Endodermal cell (in vitro differentiated cells): ENCODE measurements at places on chromosomes 3 and 15.

DNA sequence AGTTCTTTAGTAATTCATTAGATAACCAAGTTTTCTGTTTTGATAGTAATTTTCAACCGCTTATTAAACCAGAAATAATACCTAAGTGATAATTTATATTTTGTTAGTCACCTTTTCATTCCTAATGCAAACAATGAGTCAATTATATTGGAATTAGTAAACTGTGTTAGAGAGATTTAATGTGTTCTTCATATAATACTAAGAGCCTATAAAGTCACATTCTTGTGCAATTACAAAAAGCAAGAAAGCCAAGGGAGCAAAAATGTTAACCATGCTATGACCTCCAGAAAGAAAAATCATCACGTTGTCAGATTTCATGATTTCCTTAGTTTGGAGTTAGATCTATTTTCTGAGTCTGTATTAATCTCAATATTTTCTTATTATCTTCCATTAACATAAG, 108.8 kb upstream of the SAMMSON start:
- no peak for DNase-seq

- DNase-seq: no peak
These were observed 11.5 kb upstream of the LMCD1 start for GRCh38 chr3:8490079-8490552.

DNA sequence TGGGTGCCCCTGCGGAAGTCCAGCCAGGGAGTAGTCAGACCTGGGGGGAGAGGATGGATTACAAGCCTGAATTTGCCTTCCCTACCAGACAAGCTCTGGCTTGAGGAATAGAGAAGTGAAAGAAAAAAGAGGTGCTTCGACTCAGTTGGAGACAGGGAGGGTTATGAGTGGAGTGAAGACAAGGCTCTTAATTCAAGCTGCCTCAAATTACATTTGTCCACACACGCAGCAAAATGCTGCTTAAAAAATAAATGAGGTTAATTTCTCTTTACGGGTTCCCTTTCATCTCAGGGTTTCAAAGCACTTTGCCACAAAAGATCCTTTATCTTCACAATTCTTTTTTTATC, 49.0 kb upstream of the SLC4A7 start:
- DNase-seq: peak; percentile 74

GRCh38 chr3:139328356-139328755, 15.5 kb upstream of the MRPS22 start:
- DNase-seq: no peak

GRCh38 chr3:145175626-145176025, 985.4 kb downstream of the PLOD2 start:
- DNase-seq: no peak

DNA sequence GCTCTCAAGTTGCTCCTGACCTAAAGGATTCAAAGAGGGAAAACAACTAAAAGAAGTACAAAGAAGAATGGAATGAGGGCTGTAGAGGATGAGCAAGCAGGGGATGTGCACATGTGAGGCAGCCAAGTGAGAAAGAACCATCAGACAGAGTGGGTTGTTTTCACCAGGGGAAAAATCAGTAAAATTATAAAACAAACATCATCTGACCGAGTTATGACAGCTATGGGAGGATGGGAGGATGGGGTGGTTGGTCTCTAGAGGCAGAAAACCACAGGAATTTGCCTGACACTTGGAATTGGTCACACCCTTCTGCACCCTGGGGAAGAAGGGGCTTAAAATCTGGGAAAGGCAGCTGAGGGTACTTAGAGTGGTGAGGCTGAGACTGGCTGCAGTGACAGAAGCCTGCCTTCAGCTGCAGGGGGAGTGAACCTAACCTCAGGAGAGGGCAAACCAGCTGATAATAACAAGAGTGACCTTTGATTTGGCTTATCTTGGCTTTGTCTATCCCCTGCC, 10.1 kb downstream of the ARHGAP31 start:
- peak; percentile 57 for DNase-seq

DNA sequence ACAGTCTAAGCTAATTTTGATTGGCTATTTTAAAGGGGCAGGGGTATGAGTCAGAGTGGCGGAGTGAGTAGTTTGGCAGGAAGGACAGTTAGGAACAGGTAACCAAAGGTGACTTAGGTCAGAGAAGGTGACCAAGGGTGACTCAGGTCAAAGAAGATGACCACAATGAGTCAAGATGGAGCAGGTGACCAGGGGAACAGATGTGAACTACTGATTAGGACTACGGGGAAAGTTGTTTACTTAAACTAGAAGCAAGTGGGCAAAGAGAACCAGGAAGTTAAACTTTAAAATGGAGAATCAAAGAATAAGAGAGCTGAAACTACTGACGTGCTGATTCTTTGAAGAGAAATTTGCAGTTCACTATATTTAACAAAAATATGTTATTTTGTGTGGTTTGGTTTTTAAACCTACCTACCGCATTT, 14.1 kb upstream of the CA12 start:
- DNase-seq: no peak

DNA sequence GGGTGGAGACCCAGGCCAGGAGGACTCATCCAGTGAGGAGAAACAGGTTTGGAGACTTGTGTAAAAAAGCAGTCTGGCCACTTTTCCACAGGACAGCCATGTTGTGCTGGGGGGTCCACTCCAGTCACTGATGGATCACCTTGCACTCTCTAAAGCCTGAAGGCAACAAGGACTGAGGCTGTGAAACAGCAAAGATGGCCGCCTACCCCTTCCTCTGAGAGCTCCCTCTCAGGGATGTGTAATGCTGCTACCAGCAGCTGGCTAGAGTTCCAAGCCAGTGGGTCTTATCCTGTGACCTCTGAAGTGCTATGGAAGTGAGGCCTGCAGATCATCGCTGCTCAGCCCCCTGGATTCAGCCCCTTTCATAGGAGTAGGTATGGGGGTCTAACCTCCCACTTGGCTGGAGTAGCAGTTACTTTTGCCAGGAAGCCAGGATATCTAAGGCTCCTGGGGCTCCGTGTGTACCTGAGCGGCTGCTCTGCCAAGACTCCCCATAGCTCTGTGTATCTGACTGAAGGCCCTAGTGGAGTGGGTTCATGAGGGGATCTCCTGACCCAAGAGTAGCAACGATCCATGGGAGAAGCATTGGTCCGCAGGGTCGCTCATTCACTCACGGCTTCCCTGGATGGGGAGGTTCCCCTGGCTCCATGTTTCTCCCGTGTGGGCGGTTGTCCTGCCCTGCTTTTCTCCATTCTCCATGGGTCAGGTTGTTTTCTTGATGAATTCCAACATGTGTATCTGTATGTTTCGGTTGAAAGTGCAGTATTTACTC, 69.9 kb upstream of the TNFSF10 start:
- no peak for DNase-seq

DNA sequence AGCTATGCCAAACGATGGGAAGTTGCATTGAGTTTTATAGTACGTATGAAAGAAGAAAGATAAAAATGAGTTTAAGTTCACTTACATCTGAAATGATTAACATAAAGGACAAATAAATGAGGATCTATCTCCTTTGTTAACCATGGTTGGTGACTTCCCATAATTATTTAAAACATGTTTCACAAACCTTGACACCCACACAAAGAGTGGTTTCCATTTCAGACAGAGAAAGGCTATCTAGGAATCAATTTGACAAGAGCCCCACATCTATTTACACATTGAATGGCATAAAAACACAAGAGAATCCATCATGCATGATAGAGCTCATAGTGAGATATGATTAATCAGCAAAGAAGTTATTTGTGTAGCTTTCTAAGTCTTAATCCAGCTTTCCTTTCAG, 14.2 kb upstream of the MTMR10 start:
- no peak for DNase-seq

DNA sequence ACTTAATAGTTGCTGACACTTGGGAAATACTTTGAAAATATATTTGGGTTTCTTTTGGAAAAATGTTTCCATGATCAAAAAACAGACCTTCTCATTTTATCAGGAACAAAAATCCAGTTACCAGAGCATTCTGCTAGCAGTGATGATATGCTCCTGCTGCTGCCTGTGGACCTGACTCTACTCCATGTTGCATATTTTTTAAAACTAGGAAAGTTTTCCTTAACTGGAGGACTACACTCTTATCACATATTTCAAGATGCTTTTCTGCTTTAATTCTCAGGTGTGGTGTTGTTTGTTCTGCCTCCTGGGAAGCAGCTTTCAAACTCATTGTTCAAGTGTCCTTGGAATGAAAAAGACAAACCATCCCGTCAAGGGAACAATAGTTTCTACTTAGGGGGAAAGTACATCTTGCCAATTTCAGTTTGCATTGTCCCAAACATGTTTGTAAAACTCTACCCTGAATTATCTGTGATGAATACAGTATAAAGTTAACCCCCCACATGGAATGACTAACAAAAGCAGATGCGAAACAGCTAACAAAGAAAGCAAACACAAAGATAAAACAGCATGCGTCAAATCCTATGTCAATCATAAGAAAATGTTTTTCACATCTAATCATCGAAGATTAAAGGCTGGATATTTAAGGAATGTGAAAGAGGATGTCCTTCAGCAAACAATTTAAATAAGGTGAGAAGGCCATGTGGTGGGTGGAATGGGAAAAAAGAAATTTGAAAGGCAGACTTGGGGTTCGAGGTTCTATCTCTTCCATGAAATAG, 40.1 kb upstream of the PSMD6 start:
- no peak for DNase-seq

GRCh38 chr3:127389420-127389819, 101.6 kb upstream of the PRR20G start:
- peak; percentile 54 for DNase-seq

DNA sequence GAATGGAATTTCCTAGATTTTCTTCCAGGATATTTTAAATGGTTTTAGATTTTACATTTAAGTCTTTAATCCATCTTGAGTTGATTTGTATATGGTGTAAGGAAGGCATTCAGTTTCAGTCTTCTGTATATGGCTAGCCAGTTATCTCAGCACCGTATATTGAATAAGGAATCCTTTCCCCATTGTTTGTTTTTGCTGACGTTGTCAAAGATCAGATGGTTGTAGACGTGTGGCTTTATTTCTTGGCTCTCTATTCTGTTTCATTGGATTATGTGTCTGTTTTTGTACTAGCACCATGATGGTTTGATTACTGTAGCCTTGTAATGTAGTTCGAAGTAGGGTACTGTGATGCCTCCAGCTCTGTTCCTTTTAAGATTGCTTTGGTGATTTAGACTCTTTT, 325.7 kb upstream of the EPHA6 start:
- DNase-seq: no peak

- DNase-seq: peak; percentile 47
These were observed 88.4 kb upstream of the TLE3 start for GRCh38 chr15:70186152-70186551.

DNA sequence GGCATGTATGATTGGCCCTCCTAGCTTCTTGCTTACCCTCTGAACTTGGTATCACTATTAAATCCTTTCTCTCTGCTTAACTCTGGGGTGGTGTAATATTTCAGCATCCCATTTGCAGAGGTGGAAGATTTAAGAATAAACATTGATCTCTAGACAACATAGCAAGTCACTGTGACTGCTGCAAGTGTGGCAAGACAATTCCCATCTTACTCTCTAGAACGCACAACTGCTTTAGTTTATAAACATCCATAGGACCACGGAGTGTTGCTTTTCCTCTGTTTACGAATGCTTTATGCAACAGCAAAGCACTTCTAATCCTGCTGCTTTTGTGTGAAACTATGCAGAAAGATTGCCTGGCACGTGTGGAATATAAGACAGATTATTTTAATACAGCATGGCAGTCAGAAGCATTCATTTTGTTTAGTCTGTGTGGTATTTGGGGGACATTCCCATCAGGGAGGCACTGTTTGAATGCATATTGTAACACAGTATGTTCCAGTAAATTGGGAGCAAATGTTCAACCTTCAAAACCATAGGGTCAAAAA, 338.9 kb upstream of the TMCO5A start:
- no peak for DNase-seq

- DNase-seq: peak; percentile 47
These were observed 53.8 kb downstream of the CDCP1 start for GRCh38 chr3:45092132-45093031.

DNA sequence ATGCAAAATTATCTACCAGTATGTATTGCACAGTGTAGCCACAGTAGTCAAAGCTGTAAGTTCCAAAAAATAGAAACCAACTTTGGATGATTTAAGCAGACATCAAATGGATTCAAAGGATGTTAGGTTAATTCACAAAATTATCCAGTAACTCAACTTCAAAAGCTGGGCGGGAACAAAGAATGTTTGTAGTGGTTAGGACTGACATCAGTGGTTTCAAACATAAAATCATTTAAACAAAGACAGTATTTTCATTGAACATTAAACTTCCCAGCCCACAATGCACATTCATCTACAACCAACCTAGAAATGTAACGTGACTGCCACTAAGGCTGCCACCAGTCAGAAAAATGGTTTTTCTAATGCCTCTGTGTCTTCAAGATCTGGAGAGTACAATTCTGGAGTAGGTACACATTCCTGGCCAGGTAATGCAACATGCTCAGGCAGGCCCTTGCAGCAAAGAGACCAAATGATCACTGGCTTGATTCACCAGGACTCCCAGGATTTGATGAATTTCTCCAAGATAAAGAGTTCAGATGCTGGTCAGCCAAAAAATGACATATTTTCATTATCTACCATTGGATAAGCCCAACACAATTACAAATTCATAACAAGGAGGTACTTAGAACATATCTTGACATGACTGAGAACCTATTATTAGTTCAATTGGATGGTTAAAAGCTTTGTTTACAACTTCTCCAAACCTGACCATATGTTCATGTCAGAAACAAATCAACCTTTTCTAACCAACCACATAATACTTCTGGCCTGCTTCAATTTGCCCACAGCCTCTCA, 189.8 kb upstream of the CNTN4 start:
- no peak for DNase-seq

DNA sequence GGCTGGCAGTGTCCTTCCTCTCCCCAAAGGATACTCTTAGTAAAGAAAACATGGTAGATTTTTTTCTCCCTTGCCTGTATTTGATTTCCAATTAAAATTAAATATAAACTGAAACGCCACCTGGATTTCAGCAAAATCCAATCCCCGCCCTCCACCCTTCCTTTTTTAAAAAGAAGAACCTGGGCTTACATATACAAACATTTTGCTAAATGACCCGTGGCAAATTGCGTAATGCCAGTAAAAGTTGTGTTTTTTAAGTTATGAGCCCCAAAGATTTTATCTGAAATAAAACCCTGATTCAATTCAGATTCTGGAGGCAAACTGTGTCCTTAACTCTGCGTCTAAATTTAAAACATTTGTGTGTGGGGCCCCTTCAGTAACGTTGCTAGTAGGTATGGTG, 403.0 kb downstream of the FOXP1 start:
- no peak for DNase-seq

DNA sequence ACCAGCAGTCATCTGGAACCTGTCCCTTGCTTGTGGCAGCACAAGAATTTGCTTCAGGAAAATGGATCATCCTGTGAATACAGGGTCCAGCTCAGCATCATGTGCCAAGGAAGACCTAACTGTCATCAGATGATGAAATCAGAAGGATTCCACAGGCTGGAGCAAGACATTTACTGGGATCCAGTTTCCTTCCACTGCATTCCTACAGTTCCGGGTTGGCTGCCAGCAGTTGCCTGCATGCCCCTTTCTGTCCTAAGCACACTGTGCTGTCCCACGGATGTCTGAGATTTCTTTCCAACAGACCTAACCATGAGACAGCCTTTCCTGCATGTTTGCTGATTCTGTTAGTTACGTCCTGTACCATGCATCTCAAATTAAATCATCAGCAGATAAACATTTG, 140.7 kb downstream of the IMPG2 start:
- no peak for DNase-seq
